Hindlimb muscle (tissue), 1 donor: ENCODE measurements at places on chromosomes 7 and 10. TPM values are rescaled to one million over a fixed set of nuclear protein-coding genes. Genes with fewer than 3 reads are reported as not detected.
A peak's percentile ranks its signal among the peaks of the same experiment; 100 is the strongest.

GRCh38 chr10:49000437-49001398, 61.1 kb upstream of the LRRC18 start:
- no peak for DNase-seq

DNA sequence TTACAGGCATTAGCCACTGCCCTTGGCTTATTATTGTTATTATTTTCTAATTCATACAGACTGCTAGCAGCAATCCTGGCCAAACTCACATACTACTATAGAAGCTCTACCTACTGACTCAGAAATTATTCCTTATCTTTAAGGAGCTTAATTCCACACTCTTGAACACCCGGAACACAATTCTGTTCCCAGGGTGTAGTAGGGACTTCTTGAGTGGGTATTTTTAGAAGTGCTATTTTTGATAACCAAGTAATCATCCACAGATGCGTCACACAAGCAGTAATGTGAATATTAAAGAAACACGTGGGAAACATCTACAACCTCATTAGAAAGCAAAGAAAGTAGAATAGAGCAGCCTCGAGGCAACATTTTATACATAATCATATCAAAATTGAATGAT, 149.2 kb downstream of the PTEN start:
- no peak for DNase-seq

- DNase-seq = no peak
These were observed 132.6 kb downstream of the EVX1 start for GRCh38 chr7:27374958-27375841.

DNA sequence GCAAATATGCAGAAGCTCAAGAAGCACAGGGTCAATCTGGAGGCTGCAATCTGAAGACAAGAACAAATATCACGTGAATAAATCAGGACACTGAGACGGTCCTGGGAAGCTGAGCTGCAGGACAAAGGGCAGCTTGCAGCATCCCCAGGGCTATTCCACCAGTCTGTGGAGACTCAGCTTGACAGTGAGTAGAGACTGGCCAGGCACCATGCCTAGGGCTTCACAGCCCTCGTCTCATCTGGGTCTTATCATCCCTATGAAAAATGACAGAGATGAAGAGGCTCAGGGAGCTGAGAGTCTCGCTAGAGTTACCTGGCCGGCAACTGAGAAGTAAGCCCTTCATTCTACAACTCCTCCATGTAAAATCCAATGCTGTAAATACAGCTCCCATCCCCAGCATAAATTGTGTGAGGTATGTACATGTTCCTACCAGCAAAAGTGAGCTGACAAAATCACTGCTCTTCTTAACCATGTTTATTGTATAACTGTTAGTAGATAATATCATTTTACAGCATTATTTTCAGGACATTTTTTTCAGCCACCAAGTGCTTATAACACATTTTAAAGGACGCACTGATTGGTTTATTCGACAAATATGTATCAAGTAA, 186.6 kb upstream of the IGFBP3 start:
- DNase-seq = no peak

Gene GPR15LG
- polyA plus RNA-seq = not detected

DNA sequence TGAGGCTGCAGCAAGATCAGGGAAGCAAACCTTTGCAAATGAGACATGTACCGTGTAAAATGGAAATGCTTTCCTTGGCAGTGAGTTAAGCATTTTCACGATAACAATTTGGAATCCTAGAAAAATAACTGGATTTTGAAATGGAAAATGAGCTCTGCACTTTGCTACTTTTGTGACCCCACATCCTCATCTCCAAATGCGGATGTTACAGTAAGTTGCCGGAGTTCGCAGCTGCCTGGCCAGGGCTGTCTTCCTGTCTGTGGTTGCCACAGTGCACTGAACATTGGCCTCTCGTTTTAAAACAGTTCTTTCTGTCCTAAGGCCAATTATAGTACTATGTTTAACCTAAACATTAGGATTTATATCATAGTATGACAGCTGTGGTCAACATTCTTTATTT, 136.2 kb upstream of the FZD8 start:
- peak; percentile 43 for DNase-seq

- DNase-seq = peak; percentile 29
These were observed 790 bp downstream of the ADAM22 start for GRCh38 chr7:87934699-87935383.

GRCh38 chr7:50684011-50684712, 98.5 kb downstream of the GRB10 start:
- no peak for DNase-seq

GRCh38 chr7:69860941-69861622, 262.8 kb downstream of the AUTS2 start:
- no peak for DNase-seq

Gene OR2A12
- polyA plus RNA-seq = not detected

GRCh38 chr10:72164617-72165016, 51.2 kb upstream of the ANAPC16 start:
- no peak for DNase-seq

- peak; percentile 36 for DNase-seq
These were observed 346.9 kb downstream of the TYW1 start for GRCh38 chr7:67343572-67343971.

DNA sequence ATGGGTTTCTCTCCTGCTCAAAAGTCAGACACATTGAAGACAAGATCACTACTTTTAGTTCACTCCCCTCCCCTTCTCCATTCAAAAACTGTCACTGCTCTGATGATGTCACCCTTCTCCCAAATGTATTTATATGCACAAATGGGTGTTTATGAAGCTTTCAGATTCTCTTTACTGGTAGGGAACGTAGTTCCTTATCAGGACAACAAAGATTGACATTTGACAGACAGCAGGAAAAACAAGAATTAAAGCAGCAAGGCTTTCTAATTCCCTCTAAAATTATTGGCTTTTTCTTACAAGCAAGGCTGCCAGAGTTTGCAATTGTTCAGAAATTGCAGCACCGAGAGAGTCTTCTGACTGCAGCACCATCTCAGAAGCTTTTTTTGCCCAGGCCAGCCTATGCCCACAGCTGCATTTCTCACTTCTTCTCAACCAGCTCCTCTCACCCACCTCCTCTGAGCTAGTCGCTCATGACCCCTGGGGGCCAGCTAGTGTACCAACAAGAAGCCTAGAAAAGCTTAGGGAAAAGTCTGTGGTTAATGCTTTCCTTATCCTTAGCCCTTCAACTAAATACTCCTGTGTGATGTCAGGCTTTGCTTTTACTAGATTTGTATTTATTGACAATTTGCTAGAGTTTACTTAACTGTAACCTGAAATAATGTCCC, 265.1 kb downstream of the HTR7 start:
- peak; percentile 40 for DNase-seq

DNA sequence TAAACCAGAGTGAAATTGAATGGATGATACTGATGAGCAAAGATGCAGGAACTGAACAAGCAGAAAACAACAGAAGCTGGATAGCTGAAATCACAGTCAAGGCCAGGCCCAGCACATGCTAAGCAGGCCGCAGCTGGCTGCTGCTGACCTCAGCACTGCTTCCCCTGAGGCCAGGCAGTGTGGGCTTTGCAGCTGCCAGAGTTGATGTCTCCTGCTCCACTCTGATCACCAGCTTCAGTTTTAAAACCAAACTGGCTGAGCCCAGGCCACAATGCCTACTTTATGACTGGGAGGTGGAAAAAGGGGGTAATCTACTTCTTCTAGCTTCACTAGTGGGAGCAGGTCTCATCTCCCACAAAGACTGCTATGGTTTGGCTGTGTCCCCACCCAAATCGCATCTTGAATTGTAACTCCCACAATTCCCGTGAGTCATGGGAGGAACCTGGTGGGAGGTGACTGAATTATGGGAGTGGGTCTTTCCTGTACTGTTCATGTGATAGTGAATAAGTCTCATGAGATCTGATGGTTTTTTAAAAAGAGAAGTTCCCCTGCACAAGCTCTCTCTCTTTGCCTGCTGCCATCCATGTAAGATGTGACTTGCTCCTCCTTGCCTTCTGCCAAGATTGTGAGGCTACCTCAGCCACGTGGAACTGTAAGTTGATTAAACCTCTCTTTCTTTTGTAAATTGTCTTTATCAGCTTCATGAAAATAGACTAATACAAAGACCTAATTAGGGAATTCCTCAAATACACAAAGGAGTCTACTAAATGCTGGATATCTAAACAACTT, 136.4 kb upstream of the ITGB1 start:
- DNase-seq = peak; percentile 49

Gene TMEM236
- 0.49 TPM for polyA plus RNA-seq

DNA sequence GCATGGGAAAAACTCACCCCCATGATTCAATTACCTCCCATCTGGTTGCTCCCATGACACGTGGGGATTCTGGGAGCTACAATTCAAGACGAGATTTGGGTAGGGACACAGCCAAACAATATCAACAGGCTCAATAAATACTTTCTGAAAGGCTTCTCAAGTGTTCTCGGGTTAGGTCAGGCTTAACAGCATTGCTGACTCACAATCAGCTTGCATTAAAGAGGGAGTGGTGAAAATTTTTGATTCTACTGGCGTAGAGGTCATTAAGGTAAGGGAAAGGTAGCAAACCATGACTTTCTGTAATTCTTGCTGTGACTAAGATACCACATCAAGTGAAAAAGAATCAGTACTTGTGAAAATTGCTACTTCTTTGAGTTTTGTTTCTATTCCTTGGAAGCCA, 126.4 kb downstream of the JCAD start:
- DNase-seq = no peak

- no peak for DNase-seq
These were observed 1.3 kb downstream of the RFC2 start for GRCh38 chr7:74252893-74253292.

DNA sequence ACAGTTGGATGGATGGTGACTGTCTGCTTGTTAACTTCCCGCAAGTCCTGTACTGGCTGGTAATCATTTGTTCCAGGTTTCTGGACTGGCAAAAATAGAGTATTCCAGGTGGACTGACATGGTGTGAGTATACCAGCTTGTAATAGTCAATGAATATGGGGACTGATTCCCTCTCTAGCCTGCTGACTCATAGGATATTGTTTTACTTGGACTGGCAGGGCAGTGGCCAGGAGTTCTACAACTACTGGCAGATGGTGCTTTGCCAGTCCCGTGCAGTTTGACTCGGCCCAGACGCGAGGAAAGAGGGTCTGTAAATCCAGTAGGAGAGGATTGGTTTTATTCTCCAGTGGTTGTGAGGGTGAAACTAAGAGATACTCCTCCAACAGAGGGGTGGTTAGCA, 78.0 kb downstream of the PRR15 start:
- no peak for DNase-seq

DNA sequence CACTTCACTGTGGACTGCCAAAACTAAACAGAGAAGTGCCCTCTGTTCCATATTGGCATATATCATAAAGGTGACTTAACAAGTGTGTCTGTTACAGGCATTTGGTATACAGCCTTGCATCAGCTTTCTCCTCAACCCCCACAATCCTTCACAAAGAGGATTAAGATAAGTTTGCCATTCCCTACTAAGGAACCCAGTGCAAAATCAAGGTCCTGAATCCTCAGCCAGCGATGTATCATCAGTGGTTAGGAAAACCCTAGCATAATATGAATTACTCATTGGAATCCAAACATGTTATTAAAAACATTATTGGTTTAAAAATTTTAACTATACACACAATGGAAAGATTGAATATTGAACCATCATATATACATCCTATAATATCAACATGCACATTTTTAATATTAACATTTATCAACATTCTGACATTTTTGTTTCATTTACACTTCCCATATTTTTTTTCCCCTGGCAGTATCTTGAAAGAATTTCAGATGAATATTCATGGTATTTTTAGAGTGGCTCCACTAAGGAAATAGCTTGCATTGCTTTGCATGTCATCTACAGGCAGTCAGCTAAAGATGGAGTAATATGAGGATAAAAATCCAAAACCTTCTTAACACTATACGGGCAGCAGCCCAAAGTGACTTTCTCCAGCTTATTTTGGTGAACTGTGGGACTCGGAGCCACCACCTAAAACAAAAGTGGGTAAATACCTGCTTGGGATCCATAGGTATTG, 215.6 kb upstream of the CHRM2 start:
- DNase-seq = no peak

DNA sequence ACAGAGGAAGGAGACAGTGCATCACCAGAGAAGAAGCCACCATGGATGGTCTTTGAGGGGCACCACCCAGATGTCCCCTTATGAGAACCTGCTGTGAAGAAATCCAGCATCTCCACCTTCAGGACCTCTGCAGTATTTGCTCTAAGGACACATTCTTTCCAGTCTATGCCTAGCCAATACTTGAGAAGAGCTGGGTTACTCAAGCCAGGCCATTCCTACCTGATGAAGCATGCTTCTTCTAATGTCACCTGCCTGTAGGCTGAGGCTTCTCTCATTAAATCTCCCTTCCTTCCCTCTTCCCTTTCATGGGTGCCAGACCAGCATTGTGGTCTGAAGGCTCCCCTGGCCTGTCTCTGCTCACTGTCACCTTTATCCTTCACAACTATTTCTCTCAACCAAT, 654.5 kb upstream of the AUTS2 start:
- DNase-seq = no peak

- no peak for DNase-seq
These were observed 76.6 kb upstream of the PPIF start for GRCh38 chr10:79270466-79271246.
